ENCODE measurements at places on chromosomes 3 and 15.

DNA sequence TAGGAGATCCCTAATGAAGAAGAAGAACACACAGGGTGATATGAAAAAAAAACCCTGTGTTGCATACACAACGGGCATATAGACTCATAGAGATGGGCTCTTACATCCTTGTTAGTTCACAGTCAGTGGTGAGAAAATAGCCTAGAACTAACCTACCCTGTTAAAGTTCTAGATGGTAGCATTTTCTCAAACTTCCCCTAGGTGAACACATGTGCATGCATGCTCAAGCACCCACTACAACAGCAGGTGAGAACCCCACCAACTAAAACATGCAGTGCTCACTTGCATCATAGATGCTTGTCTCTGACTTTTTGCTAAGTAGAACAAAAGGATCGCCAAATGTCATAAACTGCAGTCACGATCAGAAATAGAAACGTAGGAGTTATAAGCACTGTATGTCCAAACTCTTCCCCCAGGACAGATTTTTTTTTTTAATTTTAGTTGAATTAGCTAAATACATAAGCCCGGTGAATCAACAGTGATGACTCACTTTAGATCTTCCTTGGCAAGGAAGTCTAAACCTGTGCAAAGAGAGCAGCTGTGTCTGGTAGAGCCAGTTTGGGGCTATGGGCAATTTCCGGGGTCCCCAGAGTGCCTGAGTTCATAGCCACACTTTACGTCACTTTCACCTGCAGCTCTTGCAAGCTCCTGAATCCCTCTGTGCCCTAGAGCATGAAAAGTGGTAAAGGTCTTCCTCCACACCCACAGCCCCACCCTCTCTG, 96.2 kb upstream of the SEMA6D start:
- no peak for DNase-seq

- no peak for DNase-seq
Observed at GRCh38 chr3:178802259-178802658, 266.0 kb downstream of the KCNMB2 start.

- DNase-seq: no peak
Observed at GRCh38 chr3:174957081-174957480, 97.9 kb downstream of the NAALADL2 start.

GRCh38 chr15:69812861-69813261, 284.9 kb downstream of the TLE3 start:
- no peak for DNase-seq

GRCh38 chr3:46935168-46935858, 41.2 kb downstream of the CCDC12 start:
- DNase-seq: peak; percentile 93

DNA sequence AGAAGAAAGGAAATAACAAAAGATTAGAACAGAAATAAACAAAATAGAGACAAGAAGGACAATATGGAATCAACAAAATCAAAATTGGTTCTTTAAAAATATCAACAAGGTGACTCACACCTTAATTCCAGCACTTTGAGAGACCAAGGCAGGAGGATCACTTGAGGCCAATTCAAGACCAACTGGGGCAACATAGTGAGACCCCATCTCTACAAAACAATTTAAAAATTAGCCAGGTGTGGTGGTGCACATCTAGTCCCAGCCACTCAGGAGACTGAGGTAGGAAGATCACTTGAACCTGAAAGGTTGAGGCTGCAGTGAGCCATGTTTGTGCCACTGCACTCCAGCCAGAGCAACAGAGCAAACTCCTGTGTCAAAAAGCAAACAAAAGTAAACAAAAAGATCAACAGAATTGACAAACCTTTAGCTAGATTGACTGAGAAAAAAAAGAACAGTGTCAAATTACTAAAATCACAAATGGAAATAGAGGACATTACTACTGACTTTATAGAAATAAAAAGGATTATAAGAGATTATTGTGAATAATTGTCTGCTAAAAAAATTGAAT, 190.7 kb upstream of the CGNL1 start:
- DNase-seq: no peak

- DNase-seq: no peak
Observed at GRCh38 chr15:92578096-92578835, 77.3 kb downstream of the FAM174B start.
